ENCODE measurements at places on chromosomes 1 and 21.
A peak's percentile ranks its signal among the peaks of the same experiment; 100 is the strongest.

DNA sequence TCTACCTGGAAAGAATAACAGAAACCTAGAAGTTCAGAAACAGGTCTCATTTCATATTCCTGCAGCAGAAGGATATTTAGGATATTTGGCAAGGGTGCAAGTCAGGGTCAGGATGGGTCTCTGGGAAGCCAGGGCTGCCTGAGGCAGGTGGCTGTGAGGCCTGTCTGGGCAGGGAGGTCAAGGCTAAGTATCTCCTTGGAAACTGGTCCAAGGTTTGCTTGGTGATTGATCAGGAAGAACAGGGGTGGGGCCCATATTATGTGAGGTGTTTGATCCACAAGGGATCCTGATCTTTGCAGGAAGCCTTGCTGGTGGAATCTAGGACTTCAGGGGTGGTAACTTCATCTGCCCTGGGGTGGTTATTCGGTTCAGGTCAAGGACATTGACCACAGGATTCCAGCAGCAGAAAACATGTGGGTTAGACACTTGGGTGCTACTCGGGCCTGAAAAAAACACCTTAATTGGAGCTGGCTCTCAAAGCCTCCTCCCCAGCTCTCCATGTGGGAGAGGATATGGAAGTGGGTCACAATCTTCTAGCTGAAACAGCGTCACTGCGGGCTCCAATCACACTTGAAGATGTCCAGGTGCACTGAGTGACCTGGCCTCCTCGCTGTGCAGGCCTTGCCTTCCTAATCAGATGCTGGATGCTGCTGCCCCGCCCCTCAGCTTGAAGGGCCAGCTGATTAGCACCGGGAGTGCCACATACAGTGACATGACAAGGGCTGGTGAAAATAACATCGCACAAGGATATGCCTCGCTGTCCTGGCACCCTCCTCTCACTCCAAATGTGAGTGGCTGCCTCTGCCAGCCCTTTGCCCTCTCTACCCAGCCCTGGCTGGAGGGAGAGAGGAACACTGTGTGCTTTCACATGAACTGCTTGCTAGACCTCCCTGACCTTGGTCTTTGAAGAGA is 8.7 kb downstream of the CTNNBIP1 start:
- DNase-seq: no peak

GRCh38 chr1:210792250-210793102 is 341.5 kb downstream of the KCNH1 start:
- DNase-seq: no peak

GRCh38 chr1:237799762-237800474 is 90.8 kb downstream of the ZP4 start:
- no peak for DNase-seq

GRCh38 chr1:45272913-45273371 is 53.8 kb upstream of the HPDL start:
- DNase-seq: peak; percentile 94

DNA sequence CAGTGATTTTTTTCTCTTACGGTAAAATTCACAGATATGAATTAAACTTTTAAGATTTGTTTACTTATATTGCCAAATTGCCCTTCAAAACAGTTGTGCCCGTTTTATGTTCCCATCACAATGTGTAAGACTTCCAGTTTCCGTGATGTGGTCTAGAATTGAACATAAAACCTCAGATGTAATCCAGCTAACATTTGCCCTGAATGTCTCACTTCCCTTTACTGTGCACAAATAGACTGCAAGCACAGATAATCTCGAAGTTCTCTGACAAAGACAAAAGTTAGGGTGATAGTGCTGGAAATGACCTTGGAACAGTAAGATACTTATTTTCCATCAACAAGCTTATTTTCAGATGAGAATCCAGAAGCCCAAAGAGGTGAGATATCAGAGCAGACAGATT is 177.5 kb downstream of the ZZZ3 start:
- DNase-seq: peak; percentile 15

GRCh38 chr1:43836267-43836951 is 97.2 kb upstream of the ARTN start:
- DNase-seq: no peak

GRCh38 chr1:149849947-149850360 is 49.4 kb upstream of the BOLA1 start:
- no peak for DNase-seq

GRCh38 chr1:79052829-79053449 is 46.4 kb upstream of the ADGRL4 start:
- DNase-seq: no peak

DNA sequence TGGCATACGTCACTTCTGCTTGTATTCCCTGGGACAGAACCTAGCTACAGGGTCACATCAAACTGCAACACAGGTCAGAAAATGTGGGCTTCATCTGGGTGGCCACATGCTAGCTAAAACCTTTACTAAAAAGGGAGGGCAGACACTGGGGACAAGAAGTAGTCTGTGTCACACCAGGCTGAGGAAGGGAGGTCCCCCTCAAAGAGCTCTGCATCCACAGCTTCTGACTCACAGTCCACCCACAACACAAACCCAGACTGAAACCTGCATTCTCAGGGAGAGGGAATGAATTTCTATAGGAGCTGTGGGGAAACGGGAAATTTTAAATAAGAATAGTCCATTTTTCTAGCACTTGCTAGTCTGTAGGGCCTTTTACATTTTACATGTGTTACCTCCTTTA is 16.2 kb downstream of the OLIG2 start:
- DNase-seq: no peak

DNA sequence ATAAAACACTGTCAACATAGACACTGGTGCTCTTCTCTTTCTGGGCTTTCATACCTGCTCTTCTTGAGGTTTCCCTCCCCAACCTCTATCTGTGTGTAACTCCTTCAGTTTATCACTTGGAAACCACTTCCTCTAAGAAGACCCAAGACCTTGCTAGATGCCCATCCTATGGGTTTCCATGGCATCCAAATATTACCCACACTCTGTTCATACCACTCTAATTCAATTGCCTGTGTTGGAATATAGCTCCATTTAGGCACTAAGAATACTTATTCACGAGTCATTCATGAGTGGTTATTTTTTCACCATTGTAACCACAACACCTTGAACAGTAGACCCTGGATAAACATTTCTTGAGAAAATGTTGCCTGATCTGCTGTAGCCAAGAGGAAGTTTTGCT is 231.1 kb upstream of the SGIP1 start:
- DNase-seq: no peak

- DNase-seq: no peak
Measured at GRCh38 chr1:157239936-157240335, 101.7 kb upstream of the ETV3 start.

DNA sequence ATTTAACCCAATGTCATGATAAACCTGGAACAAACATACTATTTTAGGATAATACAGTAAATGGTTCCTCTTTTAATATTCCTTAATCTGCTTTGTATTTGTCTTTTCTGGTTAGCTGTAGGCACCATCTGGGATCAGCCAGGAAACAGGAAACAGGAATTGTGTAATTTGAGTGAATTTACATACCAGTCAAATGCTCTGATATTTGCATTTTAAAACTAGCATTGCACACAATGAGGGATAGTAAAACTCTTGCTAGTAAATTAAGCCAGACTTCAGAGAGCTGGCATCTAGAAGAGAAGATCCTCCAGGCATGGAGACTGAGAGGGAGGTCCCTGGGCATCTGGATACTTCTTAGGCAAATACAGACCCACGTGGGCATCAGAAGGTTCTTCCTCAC is 103.5 kb downstream of the HMCN1 start:
- DNase-seq: no peak

GRCh38 chr1:201774224-201774982 is 54.6 kb upstream of the IPO9 start:
- DNase-seq: peak; percentile 58

- peak; percentile 14 for DNase-seq
Measured at GRCh38 chr21:41801321-41802197, 34.7 kb upstream of the RIPK4 start.

DNA sequence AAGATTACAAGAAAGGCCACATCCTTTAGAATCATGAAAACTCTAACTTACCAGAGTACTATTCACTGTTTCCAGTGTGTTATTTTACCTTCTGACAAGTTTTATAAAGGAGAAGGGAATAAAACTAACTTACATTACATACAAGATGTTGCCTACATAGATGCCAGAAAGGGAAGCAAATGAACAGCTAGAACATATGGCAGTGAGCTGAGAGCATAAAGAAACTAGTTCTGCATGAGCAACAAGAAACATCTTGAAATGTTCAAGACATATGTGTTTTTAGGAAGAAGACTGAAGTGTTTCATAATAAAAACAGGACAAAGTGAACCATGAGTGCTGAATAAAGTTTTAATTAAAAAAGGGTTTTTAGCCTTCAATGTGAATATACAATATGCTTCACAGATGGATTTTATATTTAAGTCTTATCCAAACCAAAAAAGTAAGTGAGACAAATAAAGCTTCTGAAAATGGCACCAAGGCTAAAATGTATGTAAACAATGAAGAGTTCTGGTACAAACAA is 39.4 kb downstream of the SLC5A9 start:
- DNase-seq: peak; percentile 42

DNA sequence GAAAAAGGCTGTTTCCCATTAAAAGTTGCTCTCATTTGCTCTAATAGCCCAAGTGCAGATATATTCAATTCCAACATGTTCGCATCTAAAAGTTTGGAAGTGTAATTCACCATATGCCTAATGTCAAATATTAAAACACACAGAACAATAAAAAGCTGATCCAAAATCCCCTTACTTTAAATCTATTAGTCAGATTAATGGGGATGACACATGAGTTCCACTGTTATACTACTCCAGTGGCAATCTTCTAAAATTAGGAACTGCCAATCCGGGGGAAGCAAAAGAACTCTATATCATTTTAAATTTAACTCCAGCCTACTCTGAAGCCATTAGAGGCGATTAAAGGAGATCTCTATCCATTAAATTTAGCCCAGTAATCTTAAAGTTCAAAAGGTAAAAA is 317.1 kb downstream of the NTNG1 start:
- DNase-seq: no peak

DNA sequence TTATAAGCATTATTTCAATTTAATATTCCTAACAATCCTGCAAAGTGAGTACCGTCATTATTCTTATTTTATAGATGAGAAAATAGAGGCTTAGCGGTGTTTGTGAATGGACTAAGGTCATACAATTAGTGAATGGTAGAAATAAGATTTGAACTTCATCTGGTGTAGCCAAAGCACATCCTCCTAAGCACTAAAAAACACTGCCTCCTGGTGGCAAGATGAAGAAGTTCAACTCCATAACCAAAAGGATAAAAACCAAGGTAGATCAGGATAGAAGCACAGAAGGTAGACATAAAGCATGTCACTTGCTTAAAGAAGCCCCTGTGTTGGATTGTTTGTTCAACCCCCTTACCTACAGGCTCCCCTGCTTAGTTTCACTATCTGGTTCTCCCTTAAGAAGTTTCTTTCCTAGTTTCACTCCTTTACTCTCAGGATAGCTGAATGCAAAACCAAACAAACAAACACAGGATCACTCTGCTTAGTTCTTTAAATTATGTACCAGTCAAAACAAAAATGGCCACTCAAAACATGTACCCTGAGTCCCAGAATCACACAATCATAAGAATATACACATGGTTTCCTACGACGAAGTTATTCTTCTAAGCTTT is 12.7 kb upstream of the AIM2 start:
- no peak for DNase-seq

DNA sequence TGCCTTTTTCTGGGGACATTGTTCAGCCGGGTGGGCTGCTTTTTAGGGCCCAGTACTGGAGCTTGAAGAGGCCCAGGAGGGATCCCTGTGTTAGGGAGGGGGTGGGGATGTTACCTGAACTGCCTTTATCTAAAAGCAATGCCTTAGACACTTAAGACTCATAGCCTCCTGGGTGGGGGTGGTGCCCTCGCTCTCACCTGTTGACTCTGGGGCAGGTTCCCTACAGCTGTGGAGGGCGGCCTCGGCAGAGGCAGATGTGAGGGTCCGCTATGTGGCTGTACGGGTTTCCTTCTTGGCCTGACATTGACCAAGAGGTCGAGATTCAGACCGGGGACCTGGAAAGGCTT is 716 bp downstream of the INAVA start:
- no peak for DNase-seq

DNA sequence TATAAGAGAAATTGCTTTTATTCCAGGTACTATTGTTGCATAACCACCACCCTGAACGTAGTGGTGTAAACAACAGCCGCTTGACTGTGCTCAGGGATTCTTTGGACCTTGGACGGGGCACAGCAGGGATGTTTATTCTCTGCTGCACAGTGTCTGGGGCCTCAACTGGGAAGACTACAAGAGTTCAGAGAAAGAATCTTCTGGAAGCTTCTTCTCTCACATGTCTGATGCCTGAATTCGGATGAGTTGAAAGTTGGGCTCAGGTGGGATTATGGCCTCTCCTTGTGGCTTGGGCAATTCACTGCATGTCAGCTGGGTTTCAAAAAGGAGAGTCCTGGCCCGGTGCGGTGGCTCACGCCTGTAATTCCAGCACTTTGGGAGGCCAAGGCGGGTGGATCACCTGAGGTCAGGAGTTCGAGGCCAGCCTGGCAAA is 19.0 kb upstream of the SSBP3 start:
- no peak for DNase-seq

- no peak for DNase-seq
Measured at GRCh38 chr1:41345434-41346075, 15.7 kb upstream of the FOXO6 start.

- no peak for DNase-seq
Measured at GRCh38 chr1:195962051-195962450, 646.2 kb downstream of the KCNT2 start.

GRCh38 chr1:88140325-88140724 is 543.7 kb upstream of the PKN2 start:
- no peak for DNase-seq

DNA sequence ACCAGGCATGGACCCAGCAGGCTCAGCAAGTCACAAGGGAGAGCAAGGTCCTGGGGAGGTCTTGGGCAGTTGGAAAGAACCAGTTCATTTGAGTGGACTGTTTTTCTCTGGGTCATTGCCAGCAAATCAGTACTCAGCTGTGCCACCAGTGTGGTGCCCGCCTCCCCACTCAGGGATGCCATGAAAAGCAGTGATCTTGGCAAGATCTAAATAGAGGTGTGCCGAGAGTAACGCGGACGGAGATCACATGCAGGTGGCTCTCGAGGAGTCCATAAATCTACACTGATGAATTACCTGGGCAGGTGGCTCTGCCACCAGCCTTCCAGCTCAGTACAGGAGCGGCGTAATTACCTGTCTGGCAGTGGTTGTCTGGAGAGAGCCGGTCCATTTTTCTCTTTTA is 642.2 kb downstream of the PTPRU start:
- no peak for DNase-seq

- peak; percentile 21 for DNase-seq
Measured at GRCh38 chr1:13725714-13726175, 25.8 kb downstream of the PRDM2 start.

- DNase-seq: no peak
Measured at GRCh38 chr21:17050646-17051045, 462.2 kb upstream of the CXADR start.

DNA sequence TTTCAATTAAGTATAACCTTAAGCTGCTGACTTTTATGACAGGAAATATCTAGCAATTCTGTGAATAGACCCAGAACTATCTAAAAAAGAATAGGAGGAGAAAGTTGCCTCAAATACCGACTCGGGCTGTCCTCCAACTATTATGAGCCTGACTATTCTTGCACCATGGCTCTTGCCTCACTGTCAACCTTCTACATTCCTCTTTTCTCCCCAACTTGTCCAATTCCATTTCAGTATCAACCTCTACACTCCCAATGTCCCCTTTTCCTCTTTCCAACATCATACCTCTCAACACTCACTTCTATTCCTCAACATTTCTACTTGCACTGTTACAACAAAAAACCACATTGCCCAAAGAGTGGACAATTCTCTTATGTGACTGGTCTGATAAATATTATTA is 2.3 kb downstream of the ZZZ3 start:
- DNase-seq: peak; percentile 11

Measured in fibroblast of gingiva (primary cell).